ENCODE measurements at places on chromosomes 11 and 22.
A peak's percentile ranks its signal among the peaks of the same experiment; 100 is the strongest.

GRCh38 chr11:6559369-6559768 is 44.0 kb downstream of the RRP8 start:
- DNase-seq, result no peak

DNA sequence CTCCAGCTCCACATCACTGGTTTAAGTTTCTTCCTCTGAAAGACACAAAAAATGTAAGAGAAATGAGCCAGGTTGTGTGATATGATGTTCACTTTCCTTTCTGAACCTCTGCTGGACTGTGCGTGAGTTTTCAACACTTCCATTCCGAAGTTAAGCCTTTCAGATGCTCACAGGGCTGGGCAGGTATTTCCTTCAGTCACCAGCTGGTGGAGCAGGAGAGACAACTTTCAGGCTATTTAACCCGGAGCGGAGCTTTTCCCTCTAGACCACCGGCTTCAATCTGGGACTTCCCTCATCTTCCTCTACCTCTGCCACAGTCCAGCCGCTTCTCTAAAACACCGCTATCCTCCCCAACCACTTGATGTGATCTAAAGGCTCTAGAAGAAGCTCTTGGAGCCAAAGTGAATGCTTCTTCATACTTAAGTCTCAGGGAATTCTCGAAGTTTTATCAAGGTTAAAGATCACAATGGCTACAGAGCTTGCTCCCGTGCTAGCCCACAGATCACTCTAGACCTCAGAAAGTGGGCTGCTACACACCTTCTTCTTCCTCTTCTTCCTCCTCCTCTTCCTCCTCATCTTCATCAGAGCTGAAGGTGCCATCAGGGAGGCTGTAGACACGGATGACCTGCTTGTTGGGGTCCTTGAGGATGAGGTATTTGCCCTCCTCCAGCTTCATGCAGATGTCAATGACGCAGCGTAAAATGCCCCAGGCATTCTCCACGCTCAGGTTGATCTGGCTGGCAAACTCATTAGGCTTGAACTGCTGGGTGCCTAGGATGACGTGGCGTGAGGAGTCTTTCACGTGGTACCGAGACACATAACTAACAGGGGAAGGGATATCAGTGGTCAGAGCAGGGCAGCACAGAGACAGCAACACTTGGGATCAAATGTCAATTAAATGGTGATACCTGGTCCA is 4.4 kb upstream of the FOXRED2 start:
- peak; percentile 33 for DNase-seq

DNA sequence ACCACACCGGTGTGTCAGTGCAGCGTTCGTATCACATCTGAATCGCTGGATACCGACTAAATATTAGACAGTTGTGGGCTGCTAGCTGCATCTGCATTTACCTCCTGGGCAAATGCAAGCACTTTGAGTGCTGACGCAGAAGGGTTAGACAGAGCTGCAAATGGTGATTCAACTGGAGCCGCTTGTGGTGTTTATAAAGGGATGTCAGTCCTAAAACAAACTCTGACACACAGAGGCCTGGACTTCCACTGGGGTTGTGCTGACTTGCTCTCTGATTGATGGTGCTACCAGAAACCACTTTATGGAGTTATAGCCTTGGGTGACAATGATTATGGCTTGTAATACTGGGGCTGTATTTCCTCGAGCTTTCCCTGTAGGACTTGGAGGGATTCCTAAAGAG is 374.4 kb downstream of the NTM start:
- no peak for DNase-seq

DNA sequence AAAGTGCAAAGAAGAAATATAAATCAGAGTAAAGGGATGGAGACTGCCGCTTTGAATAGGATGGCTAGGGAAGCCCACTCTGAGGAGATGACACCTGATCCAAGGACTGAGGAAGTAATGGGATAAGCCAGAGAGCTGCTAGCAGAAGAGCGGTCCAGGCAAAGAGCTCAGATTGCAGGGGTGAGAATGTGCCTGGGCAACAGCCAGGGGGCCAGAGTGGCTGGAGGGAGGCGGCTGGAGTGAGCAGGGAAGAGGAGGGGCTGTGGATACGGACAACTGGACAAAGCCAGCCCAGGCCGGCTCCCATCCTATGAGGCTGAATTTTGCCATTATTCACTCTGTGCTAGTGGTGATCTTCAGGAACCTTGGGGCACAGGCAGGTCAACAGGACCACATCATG is 360.3 kb upstream of the SYN3 start:
- DNase-seq, result no peak

GRCh38 chr11:128689591-128689947 is 4.3 kb upstream of the FLI1 start:
- no peak for DNase-seq

DNA sequence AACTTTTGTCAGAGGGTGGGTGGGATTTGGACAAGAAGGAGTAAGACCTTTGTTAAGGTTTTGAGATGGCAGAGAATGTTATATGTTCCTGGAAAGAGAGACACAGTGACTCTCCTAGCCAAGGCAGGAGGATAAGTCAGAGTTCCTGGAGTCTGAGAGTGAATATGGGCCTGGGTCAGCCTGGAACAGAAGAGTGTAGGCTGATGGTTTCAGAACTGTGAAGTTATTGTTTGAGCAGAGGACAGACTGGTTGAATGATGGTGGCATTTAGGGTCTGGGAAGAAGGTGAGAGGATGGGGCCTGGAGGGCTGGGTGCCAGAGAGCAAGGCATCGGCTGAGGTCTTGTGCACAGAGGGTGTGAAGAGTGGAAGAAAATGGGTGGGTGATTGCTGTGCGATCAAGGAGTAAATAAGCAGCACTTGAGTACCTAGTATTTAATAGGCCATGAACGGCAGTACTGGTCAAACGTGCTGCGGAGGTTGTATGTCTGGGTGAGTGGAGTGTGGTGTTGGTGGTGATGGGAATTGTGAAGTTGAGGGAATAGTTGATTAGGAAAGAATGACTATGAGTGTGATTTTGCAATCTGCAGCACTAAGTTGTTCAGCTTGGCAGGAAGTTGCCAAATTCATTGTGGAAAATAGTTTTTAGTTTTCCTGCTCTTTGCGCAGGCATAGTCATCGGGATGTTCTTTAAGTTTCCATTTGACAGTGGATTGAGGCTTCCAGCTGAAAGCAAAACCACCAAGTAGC is 1.8 kb downstream of the PANX1 start:
- no peak for DNase-seq

DNA sequence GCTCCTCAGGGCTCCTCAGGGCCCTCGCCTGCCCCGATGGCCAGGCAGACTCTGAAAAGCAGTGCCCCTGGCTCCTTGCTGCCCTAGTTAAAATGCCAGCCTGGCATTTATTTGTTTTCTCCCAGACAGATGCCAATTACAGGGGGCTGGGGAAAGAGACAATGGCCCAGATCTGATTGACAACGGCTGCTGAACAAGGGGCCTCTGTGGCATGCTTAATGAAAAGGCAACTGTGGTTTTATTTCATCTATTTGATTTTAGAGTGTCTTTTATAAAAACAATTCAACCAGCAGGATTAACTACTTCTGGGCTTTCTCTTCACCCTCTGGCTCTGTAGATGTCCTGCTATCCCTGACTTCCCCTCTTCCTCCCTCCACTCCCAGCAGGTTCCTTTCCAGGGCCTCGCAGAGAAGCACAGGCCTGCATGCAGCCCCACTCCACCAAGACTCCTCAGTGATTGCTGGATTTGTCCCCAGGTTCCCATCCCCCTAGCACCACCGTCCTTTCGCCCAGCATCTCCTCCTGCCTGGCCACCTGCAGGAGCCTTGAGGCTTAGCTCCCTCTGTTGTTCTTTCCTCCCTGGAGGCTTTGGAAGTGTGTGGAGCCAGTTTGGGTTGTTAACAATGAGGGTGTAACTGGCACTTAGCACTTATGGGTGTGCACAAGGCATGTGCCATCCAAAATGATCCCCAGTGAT is 171.1 kb downstream of the TENM4 start:
- DNase-seq, result no peak

DNA sequence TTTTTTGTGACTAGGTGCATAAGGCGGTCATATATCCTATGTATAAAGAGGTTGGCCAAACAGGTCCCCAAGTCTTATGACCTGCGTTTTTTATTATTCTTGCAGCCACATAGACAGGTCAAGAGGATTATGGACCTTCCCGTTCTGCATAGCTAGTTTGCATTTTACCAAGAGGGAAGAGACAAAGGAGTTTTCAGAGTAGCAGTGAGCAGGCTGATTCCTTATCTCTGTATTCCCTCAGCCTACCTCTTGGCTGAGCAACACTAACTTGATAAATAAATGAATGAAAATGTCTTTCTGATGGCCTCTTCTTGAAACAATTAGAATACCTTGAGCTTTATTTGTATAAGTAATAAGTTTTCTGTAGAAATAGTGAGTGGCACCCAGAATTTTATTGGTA is 180.5 kb downstream of the WNT11 start:
- DNase-seq, result no peak

DNA sequence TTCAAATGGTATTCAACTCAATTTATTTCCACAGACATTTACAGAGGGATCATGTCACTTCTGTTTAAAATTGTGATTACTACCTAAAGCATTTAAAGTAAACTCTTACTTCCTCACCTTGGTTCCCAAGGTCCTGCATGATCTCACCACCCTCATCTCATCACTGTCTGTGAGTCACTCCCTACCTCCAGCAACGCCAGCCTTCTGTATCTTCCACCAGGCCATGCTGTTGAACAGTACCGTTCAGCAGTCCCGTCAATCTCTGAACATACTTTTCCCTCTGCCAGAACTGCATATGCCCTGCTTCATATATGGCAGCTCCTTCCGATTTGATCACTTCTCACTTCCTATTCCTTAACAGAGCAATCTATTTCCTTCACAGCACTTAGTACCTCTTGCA is 2.0 kb downstream of the FBXO3 start:
- DNase-seq, result no peak

GRCh38 chr11:76293189-76293631 is 86.9 kb upstream of the WNT11 start:
- peak; percentile 25 for DNase-seq

DNA sequence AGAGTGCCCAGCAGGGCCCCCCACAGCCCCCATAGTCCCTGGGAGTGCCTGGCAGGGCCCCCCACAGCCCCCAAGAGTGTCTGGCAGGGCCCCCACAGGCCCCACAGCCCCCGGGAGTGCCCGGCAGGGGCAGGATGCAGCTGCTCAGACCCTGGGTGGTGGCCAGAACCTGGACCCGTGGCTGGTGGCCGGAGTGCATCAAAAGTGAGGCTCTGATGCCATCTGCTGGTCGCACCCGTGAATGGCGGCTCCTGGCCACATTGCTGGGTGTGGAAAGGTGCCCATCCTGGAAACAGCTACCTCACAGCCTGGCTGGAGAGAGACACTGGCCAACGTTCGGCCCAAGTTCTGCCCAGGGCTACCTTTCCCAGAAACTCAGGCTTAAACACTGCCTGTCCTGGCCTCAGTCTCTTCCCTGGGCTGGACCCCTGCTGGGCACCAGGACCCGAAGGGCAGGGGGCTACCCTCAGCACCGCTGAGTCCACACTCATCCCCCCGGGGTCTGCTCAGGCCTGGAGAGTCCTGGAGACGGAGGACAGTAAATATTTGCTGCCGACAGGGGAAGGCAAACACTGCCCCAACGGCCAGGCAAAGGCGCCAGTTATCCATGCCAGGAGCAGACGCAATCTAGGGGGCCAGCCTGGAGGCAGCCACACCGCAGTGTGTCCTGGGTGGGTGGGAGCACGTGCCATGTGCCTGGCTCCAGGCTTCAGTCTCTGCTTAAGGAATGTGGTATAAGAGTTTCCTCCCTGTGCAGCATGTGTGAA is 4.4 kb downstream of the INS start:
- DNase-seq, result peak; percentile 75

DNA sequence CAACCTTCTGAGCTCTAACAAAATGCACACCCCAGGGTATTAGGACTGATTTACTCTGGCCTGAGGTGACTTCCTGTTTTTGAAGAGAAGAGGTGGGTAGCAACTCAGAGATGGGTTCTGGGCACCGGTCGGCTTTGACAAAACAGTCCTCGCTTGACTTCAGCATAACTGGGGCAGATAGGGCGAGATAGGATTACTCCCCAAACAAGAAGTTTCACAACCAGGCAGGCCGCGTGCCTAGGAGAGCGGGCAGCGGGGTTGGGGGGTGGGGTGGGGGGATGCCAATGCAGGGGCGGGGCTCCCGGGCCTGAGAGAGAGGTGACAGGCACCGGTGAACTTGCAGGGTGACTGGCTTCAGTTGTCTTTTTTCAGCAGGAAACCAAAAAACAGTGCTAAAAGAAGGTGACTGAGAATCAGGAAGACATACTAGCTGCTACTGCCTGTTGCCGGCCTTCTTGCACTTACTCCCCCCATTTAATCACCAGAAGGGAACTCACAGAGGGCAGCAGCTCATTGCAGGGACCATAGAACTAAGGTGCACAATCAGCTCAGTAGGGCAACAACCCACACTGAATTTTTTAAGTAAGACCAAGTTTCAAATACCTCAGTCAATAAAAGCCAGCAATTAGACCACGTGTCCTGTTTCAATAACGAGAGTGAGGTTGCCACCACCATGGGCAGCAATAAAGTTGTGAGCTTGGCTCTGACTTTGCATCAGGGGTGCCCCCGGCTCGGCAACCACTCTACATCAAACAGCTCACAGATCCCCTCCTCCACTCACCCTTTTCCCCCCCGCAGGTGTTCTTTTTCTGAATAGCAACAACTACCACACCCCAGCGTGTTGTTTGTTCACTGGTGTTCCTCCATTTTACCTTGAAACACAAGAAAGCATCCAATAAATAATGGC is 37.2 kb upstream of the ETS1 start:
- peak; percentile 67 for DNase-seq

GRCh38 chr11:17063171-17064002 is 14.1 kb downstream of the RPS13 start:
- peak; percentile 76 for DNase-seq

- peak; percentile 61 for DNase-seq
These were observed 15.3 kb upstream of the IL17REL start for GRCh38 chr22:50027639-50028537.

GRCh38 chr22:48250286-48250895 is 1487.9 kb downstream of the TBC1D22A start:
- DNase-seq, result no peak

DNA sequence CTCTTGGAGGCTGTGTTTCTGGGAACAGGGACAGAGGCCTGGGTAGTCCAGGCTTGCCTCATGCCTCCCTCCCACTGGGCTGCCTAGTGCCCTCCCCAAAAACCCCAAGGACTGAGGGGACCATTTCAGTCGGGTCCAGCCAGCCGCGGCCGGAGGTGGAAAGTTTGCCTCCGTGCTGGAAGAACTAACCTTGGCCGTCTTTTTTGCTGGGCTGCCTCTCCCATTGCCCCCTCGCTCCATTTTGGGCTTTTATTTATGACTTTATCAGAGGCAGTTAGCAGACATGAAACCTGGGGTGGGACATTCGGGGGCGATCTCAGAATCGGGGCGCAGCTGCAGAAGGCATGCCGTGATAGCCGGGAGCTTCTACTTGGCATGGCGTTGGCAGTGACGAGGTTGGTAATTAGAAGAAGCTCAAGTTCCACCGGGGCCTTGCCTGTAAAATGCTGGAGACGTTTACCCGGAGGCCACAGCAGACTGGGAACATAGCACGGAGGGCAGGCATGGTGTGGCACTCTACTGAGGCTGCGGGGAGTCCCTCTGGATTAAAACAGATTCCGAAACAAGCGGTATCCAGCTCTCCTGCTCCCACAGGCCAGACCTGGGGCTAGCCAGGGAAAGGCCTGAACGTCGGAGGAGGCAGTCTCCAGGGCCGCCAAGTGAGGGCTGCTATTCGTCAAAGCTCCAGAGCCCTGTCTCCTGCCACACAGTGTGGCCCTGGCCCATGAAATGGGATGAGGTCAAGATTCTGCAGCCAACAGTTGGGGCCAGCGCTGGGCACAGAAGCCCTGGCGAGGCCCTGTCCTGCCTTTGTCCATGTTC is 76.4 kb upstream of the PPARA start:
- DNase-seq, result no peak
